WTC11 (cell line): ENCODE measurements at places on chromosomes 12 and 14.

DNA sequence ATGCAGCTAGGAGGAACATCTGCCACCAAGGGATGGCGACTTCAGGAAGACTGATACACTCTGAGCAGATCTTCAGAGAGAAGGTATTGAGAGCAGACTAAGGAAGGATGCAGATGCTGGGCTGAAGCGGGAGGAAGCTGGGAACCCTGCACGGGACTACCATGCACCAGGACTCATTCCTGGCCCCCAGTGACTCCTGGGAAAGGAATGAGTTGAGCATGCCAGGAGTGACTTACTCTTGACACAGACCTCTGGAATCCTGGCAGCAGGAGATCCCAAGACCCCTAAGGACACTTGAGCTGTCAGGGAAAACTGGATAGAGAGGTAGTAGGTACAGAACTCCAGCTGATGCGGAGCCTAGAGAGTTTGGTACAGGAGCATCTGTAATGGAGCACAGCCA, 336.1 kb downstream of the RPS29 start:
- no peak for DNase-seq

- DNase-seq: no peak
These were observed 104.8 kb downstream of the DPF3 start for GRCh38 chr14:72788972-72789728.

DNA sequence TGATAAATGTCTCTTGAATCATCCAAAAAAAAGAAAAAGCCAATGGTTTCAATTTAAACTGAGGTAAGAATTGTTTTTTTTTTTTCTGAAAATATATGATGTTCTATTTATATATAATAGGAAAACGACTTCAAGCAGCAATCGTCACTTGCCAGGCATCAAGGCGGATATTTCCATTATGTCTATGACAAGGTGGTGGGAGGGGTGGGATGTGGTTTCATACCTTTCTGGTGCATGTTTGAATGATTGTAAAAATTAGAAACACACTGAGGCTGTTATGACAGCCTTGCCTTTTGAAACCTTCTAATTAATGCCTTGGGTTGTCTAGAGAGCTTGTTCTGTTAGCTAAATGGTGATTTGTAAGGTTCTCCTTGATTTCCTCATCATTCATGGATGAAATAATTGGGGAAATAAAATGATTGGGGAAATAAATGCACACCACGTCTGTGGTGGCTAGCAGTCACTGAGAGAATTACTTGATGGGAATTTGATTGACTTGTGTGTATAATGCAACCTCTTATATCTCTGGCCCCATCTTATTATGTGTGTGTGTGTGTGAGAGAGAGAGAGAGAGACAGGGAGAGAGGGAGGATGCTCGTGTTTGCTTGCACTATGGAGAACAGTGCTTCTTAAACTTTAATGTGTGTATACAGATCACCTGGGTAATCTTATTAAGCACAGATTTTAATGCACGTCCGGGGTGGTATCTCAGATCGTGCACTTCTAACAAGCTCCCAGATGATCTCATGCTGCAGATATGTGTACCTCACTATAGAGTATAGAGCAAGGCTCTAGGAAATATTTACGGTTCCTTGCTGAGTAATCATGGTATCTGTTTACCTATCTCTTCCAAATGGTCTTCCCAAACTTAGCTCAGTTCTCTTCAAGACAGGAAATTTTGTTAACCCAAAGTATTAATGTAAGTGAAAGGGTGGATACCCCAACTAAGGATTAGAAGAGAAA, 502.6 kb downstream of the DIO2 start:
- DNase-seq: no peak

- no peak for DNase-seq
These were observed 50.7 kb upstream of the C12orf71 start for GRCh38 chr12:27133022-27133590.

DNA sequence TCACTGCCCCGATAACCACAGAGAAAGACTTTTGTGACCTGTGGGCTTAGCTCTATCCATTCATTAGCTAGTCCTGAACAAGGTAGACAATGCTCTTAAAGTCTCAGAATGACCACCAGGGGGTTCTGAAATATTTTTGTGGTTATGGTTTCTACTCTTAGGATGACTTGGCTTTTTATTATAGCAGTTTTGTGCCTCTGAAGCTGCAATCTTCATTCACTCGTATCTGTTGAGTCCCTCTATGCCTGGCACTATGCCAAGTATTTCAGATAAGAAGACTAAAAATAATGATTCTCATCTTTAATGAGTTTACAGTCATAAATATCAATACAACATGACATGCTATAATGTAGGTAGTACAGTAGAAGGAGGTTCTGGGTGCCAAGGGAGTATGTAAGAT, 130.8 kb upstream of the TRHDE start:
- DNase-seq: no peak

- peak; percentile 66 for DNase-seq
These were observed 4.0 kb downstream of the FBXL14 start for GRCh38 chr12:1590221-1590979.

DNA sequence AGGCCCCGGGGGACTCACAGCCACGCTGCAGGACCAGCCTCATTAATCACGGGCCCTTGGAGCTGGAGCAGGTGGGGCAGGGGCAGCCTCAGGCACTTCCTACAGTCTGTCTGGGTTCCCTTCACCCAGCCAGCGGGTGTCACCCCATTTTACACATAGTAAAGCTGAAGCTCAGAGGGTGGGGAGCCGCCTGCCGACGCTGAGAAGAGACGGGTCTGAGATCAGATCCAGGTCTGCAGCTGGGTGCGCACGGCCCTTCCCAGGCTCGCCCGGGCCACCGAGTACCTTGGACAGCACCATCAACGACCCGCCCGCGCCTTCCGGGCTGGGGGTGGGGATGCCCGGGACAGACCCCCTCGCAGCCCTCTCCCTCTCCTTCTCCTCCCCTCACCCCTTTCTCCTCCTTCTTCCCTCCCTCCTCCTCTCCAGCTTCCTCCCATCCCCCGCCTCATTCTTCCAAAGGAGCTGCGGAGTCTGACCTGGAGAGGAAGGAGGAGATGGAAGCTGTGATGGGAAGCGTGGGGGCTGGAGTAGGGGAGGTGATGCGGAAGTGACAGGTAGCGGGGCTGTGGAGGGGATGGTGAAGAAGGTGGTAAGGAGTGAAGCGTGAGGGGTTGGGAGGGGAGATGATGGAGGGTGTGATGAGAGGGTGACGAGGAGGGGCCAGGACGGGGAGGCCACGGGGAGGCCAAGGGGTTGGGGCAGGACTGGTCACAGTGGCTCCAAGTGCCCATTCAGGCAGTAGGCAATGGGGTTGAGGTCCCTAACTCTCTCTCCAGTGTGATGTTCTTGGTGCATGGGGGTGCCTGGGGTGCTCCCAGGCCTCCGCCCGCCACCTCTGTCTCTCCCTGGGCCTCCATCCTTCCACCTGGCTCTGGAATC, 8.8 kb downstream of the DTX1 start:
- peak; percentile 77 for DNase-seq

DNA sequence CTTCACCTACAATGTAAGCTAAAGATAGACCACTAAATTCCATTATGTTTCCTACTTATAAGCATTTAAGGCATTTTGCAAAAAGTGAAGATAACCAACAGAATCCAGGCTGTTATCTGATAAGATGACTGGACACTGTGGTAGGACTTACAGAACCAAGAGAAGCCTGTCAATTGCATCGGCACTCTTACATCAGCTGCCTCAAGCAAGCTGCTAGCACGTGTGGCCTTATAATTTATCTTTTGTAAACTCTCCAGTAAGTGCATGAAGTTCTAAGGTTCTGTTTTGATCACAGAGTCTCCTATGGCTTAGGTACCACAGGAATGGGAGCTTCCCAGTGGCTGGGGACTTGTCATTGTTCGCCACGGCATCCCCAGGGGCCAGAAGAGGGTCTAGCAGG, 88.7 kb downstream of the TRAFD1 start:
- no peak for DNase-seq

DNA sequence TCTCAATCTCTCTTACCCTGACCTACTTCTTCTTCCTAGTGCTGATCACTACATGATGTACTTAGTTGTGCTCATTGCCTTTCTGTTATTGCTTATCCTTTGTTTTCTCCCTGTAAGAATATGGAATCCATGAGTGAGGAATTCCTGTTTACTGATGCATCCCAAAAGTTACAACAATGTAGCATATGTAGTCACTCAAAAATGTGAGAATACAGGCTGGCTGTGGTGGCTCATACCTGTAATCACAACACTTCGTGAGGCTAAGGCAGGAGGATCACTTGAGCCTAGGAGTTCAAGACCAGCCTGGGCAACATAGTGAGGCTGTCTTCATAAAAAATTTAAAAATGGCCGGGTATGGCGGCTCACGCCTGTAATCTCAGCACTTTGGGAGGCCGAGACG, 8.0 kb upstream of the WDR20 start:
- DNase-seq: no peak

GRCh38 chr12:19244312-19244711, 114.8 kb downstream of the PLEKHA5 start:
- DNase-seq: no peak

DNA sequence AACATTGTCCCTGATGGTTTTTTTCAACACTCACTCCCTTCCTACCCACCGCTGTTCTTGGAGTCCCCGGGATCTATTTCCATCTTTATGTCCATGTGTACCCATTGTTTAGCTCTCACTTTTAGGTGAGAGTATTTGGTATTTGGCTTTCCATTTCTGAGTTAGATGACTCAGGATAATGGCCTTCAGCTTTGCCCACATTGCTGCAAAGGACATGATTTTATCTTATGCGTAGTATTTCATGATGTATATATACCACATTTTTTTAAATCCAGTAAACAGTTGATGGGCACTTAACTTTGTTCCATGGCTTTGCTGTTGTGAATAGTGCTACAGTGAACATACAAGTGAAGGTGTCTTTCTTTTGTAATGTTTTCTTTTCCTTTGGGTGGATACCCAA, 123.5 kb upstream of the KITLG start:
- DNase-seq: no peak

- DNase-seq: no peak
These were observed 139.2 kb downstream of the NTF3 start for GRCh38 chr12:5571115-5571514.

DNA sequence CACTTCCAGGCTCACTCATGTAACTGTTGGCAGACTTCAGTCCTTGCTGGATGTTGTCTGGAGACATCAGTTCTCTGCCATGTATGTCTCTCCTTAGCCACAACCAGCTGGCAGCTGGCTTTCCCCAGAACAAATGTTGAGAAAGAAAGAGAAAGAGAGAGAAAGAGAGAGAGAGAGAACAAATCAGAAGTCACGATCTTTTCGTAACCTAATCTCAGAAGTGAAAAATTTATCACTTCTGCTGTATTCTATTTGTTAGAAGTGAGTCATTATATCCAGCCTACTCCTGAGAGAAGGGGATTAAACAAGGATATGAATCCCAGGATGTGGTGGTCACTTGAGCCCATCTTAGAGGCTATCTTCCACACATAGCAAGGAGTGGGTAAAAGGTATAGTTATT, 101.2 kb downstream of the BTG1 start:
- no peak for DNase-seq

- no peak for DNase-seq
These were observed 165.7 kb upstream of the STXBP6 start for GRCh38 chr14:25215607-25216006.

- DNase-seq: no peak
These were observed 51.3 kb downstream of the WASHC4 start for GRCh38 chr12:105158876-105159275.

GRCh38 chr12:32561931-32562341, 117.2 kb upstream of the DNM1L start:
- no peak for DNase-seq

GRCh38 chr12:58204071-58204470, 262.7 kb downstream of the ATP23 start:
- DNase-seq: no peak

DNA sequence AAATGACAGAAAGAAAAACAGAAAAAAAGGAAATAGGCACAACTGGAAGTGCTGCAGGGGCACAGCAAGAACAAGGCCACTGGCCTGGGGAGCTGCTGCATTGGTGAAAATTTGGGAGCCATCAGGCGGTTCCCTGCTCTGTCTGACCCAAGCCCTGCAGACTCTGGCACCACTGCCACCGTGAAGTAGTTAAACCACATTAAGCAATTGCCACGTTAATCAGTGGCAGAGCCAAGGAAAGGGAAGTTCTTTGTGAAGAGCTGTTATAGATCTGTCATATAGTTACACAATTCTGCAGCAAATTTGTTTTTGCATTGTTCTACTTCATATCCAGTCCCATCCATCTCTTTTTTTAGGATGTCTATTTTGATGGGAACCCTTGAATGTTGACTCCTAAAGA, 915.3 kb downstream of the FSCB start:
- no peak for DNase-seq

GRCh38 chr14:101220921-101221510, 317.5 kb upstream of the RTL1 start:
- DNase-seq: no peak

GRCh38 chr12:30357766-30358490, 337.7 kb downstream of the IPO8 start:
- DNase-seq: no peak

GRCh38 chr14:104196461-104197140, 58.2 kb downstream of the KIF26A start:
- no peak for DNase-seq

GRCh38 chr12:484096-484495, 24.4 kb downstream of the B4GALNT3 start:
- DNase-seq: no peak

DNA sequence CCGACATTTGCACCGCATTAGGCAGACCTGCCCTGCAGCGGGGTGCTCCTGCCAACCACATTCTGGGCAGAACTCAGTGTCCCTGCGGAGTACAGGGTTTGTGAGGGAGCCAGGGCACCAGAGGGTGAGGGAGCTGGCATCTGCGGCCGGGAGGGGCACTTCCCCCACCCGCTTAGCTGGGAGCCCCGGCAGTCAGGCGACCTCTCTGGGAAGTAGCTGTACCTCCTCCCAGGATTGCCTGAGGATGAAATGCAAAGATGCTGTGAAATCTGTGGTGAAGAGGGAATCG, 58.6 kb downstream of the ANKRD9 start:
- no peak for DNase-seq

DNA sequence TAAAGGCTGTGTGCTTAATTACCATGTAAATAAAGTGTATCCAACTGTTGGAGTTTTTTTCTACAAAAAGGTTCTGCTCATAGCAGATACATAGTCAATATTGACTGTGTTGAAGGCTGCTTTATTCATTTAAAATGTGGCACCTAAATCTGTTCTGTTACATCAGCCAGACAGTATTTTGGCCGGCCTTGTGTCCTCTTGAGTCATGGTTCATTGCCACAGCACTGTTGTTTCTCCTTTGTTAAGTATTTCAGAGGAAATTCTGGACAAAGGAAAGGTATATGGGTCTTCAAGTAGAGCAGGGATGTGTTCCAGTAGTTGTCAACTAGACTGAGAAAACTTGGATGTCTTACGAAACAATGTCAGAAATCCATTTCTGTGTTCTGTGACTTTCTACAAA, 95.5 kb downstream of the SLC38A6 start:
- DNase-seq: no peak

GRCh38 chr12:88428350-88428749, 151.9 kb downstream of the KITLG start:
- no peak for DNase-seq

- no peak for DNase-seq
These were observed 106.9 kb upstream of the C14orf180 start for GRCh38 chr14:104472536-104473243.

- no peak for DNase-seq
These were observed 95.9 kb downstream of the DACT1 start for GRCh38 chr14:58733451-58734208.

GRCh38 chr12:18799561-18799960, 61.6 kb downstream of the CAPZA3 start:
- no peak for DNase-seq
